ENCODE measurements at places on chromosomes 12 and 14.

GRCh38 chr12:57488402-57489156 lies 711 bp downstream of the MARS1 start:
- no peak for DNase-seq

- no peak for DNase-seq
Measured at GRCh38 chr14:91363776-91364523, 53.7 kb downstream of the CCDC88C start.

GRCh38 chr12:112627851-112628250 lies 163.7 kb upstream of the RPH3A start:
- DNase-seq, result no peak

- DNase-seq, result peak; percentile 14
Measured at GRCh38 chr12:26318661-26319068, 123.3 kb downstream of the SSPN start.

DNA sequence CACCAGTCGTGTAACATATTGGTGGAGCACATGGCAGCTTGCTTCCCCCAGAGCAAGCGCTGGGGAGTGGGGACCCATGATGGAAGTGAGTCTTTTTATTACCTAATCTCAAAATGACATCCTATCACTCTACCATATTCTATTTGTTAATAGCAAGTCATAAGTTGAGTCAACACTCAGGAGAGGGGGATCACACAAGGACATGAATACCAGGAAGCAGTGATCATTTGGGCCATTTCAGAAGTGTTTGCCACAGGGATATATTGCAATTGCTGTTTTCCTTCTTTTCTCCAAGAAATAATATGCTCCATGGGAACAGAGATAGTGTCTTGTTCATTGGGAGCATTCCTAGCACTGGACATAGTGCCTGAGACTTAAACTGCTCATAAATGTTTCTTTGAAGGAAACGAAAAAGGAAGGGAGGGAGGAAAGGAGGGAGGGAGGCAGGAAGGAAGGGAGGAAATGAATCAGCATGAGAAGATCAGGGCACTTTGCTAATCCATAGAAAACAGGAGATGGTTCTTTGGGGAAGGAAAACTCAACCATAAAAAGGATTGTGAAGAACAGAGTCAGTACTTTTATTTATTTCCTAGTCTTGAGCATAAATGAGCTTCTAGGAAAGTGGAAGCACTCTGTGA lies 39.2 kb upstream of the EEA1 start:
- peak; percentile 36 for DNase-seq

DNA sequence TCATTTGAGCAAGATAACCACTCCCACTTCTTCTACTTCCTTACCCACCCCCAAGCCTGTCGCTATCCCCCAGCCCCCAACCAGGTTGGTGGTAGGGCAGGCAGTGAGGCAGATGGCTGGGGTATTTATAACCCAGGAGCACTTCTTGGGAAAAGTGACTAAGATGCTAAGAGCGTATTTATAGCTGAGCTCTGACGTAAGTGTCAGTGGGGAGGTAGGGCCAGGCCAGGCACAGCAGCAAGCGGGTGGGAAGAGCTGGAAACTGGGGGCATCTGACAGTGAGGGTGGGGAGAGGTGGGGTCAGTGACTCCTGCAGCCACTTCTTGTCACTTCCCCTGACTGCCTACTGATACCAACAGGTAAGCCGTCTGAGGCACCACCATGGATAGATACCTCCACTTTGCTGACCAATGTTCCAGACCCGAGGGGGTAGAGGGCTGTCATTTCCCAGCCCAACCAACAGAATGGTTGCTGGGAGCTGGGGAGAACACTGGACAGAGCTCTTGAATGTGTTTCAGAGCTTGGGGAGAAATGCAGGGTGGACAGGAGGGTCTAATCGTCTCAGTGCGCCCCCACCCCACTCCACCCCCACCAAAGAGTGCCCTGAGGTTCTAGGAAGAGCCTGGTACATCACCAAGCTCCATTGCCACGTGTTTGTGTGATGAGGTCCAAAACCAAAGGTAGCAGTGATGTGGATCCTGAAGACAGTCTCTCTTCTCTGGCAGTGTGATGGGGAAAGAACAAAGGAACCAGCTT lies 2.7 kb upstream of the INHBE start:
- DNase-seq, result peak; percentile 48

DNA sequence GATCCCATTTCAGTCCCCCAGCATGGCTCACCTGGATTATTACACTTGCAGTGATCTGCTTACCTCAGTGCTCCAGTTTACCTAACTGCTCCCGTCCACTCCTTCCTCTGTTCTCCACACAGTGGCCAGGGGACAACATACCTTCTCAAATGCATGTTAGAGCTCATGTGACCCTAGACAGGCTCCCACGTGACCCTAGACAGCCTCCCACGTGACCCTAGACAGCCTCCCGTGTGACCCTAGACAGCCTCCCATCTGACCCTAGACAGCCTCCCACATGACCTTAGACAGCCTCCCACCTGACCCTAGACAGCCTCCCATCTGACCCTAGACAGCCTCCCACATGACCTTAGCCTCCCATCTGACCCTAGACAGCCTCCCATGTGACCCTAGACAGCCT lies 226.0 kb upstream of the TMEM132C start:
- DNase-seq, result no peak

DNA sequence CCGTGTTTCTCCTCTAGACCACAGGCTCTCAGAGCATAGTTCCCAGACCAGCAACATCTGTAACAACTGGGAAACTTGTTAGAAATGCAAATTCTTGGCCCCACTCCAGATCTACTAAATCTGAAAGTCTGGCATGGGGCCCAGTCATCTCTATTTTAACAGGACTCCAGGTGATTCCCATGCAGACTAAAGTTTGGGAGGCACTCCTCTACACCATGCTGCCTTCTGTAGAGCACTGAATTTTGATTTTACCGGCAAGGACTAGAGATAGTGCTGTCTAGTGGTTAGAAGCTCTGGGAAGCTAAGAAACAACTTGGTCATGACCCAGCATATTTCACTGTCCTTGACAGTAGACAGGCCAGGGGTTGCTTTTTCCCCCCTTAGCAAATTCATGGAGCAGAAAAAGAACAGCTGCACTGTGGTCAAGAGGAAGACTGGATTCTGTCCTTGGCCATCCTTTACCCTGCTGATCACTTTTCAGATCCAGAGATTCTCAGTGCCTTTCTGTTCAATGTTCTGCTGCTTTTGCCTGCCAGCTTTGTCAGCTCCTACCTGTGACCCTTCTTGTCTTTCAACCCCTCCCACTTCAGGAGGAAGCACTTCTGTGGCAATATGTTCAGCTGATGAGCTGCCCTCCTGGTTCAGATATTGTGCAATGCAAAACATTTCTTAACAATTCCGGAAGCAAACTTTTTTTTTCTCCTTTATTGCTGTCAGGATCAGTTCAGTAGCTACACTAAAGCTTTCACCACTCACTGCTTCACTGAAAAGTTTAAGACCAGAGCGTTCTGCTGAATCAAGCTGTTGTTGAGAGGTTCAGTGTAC lies 133.8 kb upstream of the NUDT4 start:
- DNase-seq, result no peak

GRCh38 chr12:5051334-5051733 lies 7.7 kb downstream of the KCNA5 start:
- no peak for DNase-seq

GRCh38 chr12:20601668-20602280 lies 93.4 kb upstream of the SLCO1C1 start:
- DNase-seq, result peak; percentile 50

DNA sequence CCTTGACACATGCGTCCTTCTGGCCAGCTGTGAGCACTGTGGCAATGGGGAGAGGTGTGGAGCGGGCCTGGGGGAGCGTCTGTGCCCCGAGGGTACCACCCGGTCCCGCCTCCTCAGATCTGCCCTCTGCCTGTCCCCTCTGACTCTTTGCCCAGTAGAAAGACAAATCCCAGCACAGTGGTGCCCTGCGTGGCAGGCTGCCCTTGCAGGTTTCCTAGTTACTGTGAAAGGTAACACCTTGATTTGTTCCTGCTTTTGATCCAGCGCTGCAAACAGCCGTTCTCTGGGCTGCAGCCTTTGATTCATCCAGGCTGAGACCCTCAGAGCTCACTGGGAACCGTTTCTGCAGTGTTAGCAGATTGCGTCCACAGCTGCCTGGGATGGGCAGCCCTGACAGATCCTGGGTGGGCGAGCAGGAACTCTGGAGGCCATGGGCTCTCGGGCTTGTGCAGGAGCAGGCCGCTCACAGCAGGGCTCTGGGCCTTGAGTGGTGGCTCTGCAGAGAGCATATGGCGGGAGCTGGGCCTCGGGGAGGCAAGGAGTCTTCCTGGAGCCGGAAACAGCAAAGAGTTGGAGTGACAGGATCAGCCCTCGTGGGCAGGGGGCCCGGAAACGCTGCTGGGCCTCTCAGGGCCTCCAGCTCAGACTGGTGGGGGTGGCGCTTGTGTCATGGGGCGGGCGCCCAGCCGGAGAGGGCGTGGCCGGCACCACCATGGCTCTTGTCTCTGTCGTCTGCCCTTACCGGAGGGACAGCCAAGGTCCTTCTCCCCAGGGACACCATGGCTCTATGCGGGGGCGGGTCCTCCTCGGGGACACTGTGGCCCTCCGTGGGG lies 16.6 kb downstream of the FBRSL1 start:
- no peak for DNase-seq

DNA sequence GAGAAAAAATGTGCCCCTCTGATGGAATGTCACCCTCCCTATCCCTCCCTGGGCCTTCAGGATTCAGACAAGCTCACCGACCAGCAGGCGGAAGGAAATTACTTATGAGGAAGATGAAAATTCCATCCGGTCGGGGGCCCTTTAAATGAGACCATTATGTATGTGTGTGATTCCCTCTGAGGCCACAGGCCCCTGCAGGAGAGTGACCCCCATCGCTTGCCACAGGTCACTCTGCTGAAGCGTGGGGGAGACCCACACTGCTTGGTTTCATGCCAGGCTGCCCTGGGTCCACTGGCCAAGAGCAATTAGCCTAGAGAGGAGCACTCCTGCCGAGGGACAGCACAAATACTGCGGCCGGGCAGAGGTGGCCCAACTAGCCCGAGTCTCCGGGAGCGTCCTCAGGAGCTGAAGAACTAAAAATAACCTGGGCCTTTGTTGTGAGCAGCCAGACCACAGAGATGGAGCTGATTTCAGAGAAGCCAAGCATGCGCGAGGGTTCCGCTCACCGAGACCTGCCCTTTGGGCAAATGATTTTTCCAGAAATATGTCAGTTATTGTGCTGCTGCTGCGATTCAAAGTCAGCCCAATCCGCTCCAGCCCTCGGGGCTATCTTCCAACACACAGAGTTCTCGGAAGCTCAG lies 276.4 kb downstream of the DPF3 start:
- DNase-seq, result no peak

GRCh38 chr12:104858611-104859543 lies 99.2 kb downstream of the SLC41A2 start:
- no peak for DNase-seq

- DNase-seq, result peak; percentile 41
Measured at GRCh38 chr12:101670007-101670671, 27.3 kb upstream of the CHPT1 start.

DNA sequence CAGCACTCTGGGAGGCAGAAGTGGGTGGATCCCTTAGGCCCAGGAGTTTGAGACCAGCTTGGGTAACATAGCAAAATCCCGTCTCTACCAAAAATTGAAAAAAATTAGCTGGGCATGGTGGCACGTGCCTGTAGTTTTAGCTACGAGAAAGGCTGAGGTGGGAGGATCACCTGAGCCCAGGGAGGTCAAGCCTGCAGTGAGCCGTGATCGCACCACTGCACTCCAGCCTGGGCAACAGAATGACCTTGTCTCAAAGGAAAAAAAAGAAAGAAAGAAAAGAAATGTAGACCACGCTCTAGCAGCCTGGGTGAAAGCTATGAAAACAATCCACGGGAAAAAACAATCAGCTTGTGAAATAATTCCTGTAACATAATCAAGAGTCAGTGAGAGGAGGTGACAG lies 29.0 kb downstream of the SARNP start:
- no peak for DNase-seq

DNA sequence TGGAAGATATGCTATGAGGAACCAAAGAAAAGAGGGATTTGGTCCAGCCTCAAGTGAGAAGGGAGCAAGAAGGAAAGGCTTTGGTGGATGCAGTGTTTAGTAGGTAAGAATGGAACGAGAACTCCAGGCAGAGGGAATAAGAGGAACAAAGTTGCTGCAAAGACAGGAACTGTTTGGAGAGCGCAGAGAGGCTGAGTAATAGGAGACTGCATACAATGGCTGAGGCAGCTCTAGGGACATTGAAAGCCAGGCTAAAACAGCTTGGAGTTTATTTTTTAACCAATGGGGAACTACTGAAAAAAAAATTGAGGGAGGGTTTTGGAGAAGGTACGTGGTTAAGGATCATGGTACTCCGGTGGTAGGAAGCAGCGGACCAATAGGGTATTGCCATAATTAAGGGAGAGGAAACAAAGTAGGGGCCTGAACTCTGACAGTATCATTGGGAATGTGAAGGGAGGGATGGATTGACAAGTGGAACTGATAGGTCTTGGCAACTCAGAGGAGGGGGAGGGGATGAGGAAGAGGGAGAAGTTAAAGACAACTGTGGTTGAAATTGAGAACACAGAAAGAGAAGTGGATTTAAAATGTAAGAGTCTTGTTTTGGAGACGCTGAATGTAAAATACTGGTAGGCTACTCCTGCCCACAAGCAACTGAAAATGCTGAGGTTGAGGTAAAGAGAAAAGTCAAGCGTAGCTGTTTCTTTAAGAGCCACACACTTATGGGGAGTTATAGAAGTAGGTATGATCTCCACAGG lies 4.8 kb downstream of the ASCL4 start:
- no peak for DNase-seq

GRCh38 chr12:53999559-54000115 lies 324 bp upstream of the HOXC9 start:
- no peak for DNase-seq

DNA sequence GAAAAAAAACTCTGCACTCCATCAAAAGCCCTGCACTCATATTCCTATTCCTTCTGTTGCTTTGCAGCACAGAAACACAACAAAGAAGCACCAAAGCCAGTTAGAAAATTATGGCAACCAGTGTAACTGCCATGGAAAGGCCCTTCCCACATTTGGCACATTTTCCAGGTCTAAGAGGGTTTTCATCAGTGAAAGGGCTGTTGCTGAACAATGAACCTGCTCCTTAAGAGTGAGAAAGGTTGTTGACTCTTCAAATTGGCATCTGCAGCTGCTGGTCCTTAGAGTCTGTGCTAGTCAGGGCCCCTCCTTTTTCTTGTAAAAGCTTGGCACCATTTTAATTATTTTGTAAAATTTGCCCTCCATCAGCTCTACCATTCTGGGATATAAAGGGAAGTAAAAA lies 378.7 kb upstream of the KITLG start:
- no peak for DNase-seq

- no peak for DNase-seq
Measured at GRCh38 chr12:50725011-50725942, 38.6 kb upstream of the ATF1 start.

DNA sequence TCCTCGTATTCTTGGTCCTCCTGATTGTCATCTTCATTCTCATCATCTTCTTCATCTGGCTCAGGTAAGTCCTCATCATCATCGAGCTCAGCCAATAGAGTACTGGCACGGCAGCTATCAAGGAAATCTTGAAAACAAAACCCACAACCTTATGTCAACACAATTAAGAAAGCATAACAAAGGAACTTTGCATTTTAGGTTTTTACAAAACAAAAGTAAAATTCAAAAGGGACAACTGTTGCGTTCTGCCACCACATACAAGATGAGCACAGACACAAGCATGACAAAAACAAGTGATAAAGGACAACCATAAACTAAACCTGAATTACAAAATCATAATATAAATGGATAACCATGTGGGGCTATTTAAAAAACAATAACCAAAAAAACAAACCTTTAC lies 84.7 kb downstream of the HECTD1 start:
- DNase-seq, result no peak
